ENCODE measurements at places on chromosomes 4 and X.

GRCh38 chr4:40621592-40622512, 7.8 kb downstream of the RBM47 start:
- peak; percentile 54 for DNase-seq

GRCh38 chrX:5870238-5870637, 358.4 kb downstream of the NLGN4X start:
- DNase-seq: no peak

- DNase-seq: no peak
Measured at GRCh38 chr4:170226288-170226687, 136.5 kb upstream of the AADAT start.

- peak; percentile 50 for DNase-seq
Measured at GRCh38 chr4:1201851-1202525, 29.6 kb upstream of the SPON2 start.

DNA sequence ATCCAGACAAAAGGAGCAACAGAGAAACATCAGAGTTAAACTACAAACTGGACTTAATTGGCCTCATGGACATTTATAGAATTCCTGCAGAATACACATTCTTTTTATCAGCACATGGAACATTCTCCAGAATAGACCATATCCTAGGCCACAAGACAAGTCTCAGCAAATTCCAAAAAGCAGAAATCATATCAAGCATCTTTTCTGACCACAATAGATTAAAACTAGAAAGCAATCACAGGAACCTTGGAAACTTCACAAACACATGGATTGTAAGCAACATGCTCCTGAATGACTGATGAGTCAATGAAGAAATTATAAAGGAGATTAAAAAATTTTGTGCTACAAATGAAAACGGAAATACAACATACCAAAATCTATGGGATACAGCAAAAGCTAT, 526.7 kb downstream of the PCDH7 start:
- DNase-seq: no peak

DNA sequence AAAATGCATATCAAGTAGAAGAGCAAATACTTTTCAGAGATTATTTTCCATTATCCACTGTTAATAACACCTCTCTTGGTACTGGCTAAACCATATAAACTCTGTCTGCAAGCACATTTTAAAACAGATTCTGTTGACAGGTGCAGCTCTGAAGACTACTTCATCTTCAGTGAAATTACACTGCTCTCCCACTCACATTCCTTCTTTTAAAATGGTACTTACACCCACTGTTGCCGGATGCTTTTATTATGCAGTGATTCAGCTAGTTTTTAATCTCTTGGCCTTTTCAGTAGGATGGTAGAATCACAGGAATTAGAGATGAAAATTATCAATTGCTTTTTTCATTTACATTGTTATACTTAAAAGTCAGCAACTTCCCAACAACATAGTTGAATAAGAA, 381.6 kb downstream of the GASK1B start:
- DNase-seq: no peak

DNA sequence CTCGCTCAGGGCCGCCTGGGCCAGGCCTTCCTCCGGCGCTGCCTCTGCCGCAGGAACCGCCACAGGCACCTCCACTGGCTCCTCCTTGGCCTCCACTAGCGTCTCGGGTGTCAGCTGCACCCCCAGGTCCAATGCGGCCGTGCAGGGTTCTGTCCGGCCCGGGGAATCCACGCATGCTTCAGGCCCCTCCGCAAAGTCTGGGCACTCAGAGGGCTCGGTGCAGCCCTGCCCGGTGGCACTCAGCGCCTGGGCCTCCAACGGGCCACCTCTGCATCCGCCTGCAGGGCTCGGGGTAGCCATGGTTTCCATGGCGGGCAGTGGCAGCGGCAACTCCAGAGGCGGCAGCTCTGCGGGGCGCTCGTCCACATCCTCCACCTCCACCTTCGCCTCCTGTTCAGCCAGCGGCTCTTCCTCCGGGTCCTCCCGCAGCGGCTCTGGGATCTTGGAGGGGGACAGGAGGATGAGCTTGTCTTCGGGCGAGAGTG, 74.9 kb upstream of the UCP1 start:
- DNase-seq: no peak

DNA sequence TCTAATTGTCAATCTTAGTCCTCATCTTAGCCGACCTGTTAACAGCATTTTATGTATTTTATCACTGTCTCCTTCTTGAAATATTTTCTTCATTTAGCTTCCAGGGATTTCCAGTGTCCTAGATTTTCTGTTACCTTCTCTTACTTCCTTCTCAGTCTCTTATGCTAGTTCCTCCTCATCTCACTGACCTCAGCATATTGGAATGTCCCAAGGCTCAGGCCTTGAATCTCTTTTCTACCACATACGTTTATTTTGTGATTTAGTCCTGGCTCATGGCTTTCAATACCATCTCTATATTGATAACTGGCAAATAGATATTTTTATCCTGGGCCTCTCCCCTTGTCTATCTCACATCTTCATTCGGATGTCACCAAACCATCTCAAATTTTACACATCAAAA, 61.1 kb downstream of the IQCM start:
- DNase-seq: no peak

GRCh38 chr4:116639070-116639577, 446.3 kb downstream of the TRAM1L1 start:
- no peak for DNase-seq

DNA sequence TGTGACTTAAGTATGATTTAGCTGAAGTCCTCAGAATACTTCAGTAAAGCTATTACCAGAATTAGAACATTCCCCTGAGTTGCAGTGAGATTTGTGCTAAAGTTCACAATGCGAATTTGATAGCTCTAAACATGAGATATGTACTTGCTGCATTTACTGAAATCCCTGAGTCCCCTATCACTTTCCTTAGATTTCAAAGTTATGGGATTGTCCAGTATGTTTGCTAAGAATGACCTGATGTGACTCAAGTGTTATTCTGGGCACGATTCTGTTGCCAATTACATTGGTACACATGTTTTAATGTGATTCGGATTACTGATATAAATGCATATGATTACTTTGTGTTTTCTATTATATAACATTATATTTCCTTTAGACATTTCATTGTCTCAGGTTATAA, 91.3 kb upstream of the AMOT start:
- no peak for DNase-seq

DNA sequence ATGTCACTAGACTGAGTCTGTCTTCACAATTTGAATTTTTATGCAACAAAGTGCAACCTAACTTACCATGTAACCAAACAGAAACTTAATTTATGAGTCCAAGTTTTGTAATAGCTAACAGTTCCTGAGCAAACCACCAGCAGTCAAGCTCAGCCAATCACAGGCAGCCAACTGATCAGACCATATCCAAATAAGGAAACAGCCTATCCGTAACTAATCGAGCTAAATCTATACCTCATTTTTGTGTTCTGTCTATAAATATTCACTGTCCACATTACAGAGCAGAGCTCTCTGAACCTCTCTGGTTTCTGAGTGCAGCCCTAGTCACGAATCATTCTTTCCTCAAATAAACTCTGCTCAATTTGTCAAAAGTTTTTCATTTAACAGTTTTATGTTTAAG, 367.6 kb downstream of the PRR32 start:
- DNase-seq: no peak

GRCh38 chrX:39936886-39937770, 160.6 kb downstream of the BCOR start:
- no peak for DNase-seq

GRCh38 chr4:37641886-37642849, 44.0 kb downstream of the RELL1 start:
- no peak for DNase-seq

GRCh38 chr4:101475246-101475645, 127.9 kb upstream of the PPP3CA start:
- DNase-seq: no peak

DNA sequence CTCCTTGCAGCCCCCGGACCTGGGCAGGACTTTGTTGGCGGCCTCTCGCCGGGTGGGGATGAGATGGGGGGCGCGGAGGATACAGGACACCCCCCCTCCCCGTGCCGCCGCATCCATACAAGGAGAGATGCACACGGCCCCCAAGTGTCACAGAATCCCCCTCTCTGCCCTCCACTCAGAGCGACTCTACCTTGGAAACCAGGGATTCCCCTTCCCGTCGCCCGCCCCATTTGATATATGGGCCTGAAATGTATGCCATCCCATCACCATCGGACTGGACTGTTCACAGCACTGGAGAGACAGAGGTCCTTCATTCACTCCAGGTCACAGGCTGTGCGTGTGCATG, 426 bp downstream of the PORCN start:
- no peak for DNase-seq

DNA sequence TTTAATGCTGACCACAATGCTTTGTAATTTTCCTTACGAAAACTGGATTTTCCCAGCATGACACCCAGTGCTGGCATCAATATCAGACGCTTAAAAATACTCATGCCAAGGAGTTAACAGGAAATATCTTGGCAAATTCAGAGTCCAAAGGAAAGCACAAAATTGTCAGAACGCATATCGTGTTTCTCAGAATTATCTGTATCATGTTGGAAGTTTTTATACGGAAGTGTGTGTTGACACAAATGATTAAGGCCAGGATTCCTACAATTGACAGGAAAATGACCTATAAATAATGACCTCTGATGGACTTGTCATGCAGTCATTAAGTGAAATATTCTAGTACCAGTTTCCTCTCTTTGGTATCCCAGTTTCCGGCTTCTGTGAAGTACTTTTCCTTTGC, 132.1 kb upstream of the TLL1 start:
- no peak for DNase-seq

DNA sequence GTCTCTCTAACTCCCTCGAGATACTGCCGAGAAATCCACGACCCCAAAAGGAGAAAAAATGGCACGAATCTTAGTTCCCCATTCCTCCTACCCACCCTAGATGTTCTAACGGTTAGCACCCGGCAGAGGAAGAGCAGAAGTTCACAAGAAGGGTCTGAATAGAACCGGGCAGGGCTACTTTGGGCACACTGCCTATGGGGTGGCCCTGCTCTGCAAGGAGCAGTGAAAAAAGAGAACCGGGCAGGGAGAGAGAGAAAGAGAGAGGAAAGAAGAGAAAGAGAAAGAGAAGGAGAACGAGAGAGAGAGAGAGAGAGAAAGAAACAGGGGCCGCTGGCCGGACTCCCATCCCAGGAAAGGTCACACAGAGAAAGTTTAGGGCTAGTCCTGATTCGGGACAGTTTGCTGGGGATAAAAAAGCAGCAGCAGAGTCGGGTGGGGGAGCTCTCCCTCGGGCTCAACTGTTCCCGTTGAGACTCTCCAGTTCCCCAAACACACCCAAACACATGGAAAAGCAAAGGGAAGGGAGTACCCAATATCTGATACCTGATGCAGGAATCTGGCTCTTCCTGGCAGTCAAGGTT, 468 bp downstream of the GLA start:
- no peak for DNase-seq

GRCh38 chrX:98637451-98637850, 1753.7 kb downstream of the RPA4 start:
- DNase-seq: no peak

- no peak for DNase-seq
Measured at GRCh38 chr4:30770812-30771211, 50.6 kb downstream of the PCDH7 start.

- no peak for DNase-seq
Measured at GRCh38 chr4:156609421-156609820, 362.2 kb downstream of the PDGFC start.
